ENCODE measurements at places on chromosomes 7 and 10. TPM values are rescaled to one million over a fixed set of nuclear protein-coding genes. Genes with fewer than 3 reads are reported as not detected.
A peak's percentile ranks its signal among the peaks of the same experiment; 100 is the strongest.

GRCh38 chr7:11895337-11895736 is 63.3 kb upstream of the THSD7A start:
- no peak overlapping the region for H3K27ac ChIP-seq
- no peaks in the 10 kb centered on the region for H3K36me3 ChIP-seq
- H3K4me1 ChIP-seq: no peaks in the 10 kb centered on the region
- DNase-seq: no peak
- H3K27me3 ChIP-seq: no peaks in the 10 kb centered on the region

GRCh38 chr7:111210996-111211395 is 120.1 kb downstream of the LRRN3 start:
- H3K27ac ChIP-seq: no peak overlapping the region
- H3K4me3 ChIP-seq: no peak overlapping the region
- peaks cover 2% of the 10 kb centered on the region for H3K4me1 ChIP-seq
- H3K27me3 ChIP-seq: no peaks in the 10 kb centered on the region
- H3K36me3 ChIP-seq: peaks cover 3% of the 10 kb centered on the region

- H3K27me3 ChIP-seq: peaks cover 4% of the 10 kb centered on the region
- peaks cover 4% of the 10 kb centered on the region for H3K36me3 ChIP-seq
These were observed 66.6 kb downstream of the ALOX5 start for GRCh38 chr10:45440511-45441062.

DNA sequence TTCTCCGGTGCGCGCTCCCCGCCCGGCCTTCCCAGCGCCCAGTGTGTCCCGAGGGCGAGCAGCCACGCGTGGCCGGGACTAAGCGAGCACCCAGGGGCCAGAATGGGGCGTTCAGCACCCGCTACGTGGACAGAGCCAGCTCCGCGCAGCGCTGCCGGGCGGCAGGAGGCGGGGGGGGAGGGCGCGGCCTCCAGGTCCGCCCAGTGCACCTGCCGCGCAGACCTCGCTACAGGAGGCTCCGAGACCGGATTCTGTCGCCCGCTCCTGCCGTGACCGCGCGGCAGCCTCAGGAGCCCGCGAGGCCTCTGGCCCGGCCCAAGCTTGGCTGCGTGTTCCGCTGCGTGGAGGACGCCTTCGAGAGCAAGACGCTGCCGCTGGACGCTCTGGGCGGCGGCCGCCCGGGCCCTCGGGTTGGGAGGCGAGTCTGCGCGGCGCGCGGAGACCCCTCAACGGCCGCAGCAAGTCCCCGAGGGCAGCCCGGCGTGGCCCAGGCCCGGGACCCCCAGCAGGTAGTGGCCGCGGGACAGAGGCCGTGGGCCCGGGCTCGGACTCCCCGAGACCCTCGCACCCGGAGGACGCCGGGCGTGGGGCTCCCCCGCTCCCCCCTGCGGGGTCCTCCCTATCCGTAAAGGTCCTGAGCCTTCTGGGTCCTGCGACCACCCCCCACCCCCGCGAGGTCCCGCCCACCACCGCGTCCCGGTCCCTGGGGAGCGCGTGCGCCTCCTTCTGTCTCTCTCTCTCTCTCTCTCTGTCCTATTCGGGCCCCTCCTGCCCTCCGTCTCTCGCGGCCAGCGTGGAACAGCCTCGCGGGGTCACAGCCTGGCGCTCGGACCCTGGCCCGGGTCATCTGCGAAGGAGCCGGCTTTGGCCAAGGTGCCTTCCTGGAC is 904 bp upstream of the DPYSL4 start:
- DNase-seq: peak; percentile 43
- H3K27me3 ChIP-seq: peaks cover 48% of the 10 kb centered on the region
- peaks cover 2% of the 10 kb centered on the region for H3K4me1 ChIP-seq
- H3K36me3 ChIP-seq: peaks cover 2% of the 10 kb centered on the region
- peak overlapping the region; percentile 81 for H3K4me3 ChIP-seq
- no peak overlapping the region for H3K27ac ChIP-seq

- DNase-seq: no peak
- no peaks in the 10 kb centered on the region for H3K4me1 ChIP-seq
- H3K27ac ChIP-seq: no peak overlapping the region
- no peaks in the 10 kb centered on the region for H3K36me3 ChIP-seq
- peaks cover 53% of the 10 kb centered on the region for H3K27me3 ChIP-seq
- no peak overlapping the region for H3K4me3 ChIP-seq
These were observed 351.2 kb downstream of the PHTF2 start for GRCh38 chr7:78149787-78150186.

DNA sequence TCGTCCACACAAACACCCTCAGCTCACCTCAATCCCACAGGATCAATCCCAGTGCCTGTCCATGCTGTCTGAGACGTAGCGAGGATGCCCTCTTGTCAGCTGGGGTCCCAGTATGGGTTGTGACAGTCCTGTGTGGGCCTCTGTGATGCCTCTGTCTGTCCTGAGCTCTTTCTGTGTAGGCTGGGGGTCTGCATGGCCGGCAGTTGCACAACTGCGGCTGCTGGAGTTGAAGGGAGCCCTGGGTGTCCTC is 12.4 kb downstream of the ANTXRL start:
- peaks cover 23% of the 10 kb centered on the region for H3K4me1 ChIP-seq
- H3K27ac ChIP-seq: peak overlapping the region; percentile 81
- no peak for DNase-seq
- peaks cover 4% of the 10 kb centered on the region for H3K36me3 ChIP-seq

- H3K4me3 ChIP-seq: no peak overlapping the region
- no peak for DNase-seq
- H3K4me1 ChIP-seq: no peaks in the 10 kb centered on the region
- H3K36me3 ChIP-seq: no peaks in the 10 kb centered on the region
- no peak overlapping the region for H3K27ac ChIP-seq
- no peaks in the 10 kb centered on the region for H3K27me3 ChIP-seq
These were observed 72.5 kb downstream of the SEMA3D start for GRCh38 chr7:85114342-85114741.

CPXM2 gene
- not detected for total RNA-seq

GPER1 gene
- total RNA-seq: 0.25 TPM

PLAU gene
- not detected for total RNA-seq
